Substantia nigra (tissue), 51 donors: ENCODE measurements at places on chromosomes 6 and 20.

GRCh38 chr6:143615785-143616184 is 62.0 kb upstream of the PHACTR2 start:
- DNase-seq = no peak

DNA sequence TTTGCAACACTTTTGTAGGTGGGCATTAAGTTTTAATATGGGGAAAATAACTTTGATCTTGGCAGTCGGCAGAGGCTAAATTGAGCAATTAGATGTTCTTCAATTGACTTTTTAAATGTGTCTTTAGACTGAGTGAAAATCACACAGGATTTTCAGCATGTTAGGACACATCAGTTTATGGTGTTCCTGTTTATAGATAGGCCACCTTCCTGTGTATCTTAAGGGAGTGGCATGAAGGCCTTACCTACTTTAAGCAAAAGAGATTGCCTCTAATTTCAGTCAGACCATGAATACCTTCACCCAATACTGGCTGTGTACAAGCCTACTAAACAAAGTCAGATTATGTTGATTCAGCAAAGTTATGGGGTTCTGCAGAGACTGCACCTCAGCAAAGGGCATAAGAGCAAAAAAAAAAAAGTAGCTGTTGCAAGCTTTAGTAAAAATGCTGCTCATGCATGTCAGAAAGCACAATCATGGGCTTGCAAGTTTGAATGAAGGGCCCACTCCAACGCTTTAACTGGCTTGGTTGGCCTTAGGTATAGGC is 848.4 kb downstream of the PHF3 start:
- no peak for DNase-seq

DNA sequence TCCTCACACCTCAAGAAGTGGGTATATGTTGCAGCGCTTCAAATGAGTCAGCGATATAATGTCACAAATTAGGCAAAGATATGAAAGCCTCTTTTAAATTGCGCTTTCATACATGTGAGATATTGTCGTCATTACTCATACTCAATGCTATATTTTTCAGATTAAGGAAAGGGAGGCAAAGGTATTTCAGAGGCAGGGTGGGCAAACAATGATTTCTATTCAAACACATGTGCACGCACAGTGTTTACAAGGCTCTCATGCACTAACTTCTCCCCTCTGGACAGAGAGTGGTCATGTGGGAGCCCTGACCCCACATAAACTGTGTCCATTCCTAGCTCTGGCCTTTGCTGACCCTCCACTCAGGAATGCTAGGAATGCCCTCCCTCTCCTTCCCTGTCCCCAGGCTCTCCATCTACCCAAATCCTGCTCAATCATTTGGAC is 112.1 kb upstream of the TMEM170B start:
- DNase-seq = no peak

DNA sequence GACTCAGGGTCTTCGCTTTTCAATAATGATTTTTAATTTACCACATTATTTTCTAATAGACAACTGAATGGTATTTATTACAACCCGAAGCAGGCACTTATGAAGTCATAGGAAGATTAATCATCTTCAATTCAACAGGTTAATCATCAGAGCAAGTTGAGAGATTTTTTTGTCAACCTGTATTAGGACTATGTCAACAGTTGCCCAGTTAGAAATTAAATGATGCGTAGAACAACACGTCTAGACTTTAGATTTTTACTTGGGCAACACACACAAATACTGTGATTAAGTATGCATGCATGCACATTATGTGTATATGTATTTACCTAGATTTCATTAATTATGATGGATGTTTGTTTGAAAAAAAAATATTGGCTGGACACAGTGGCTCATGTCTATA is 4.3 kb downstream of the ILRUN start:
- DNase-seq = no peak

DNA sequence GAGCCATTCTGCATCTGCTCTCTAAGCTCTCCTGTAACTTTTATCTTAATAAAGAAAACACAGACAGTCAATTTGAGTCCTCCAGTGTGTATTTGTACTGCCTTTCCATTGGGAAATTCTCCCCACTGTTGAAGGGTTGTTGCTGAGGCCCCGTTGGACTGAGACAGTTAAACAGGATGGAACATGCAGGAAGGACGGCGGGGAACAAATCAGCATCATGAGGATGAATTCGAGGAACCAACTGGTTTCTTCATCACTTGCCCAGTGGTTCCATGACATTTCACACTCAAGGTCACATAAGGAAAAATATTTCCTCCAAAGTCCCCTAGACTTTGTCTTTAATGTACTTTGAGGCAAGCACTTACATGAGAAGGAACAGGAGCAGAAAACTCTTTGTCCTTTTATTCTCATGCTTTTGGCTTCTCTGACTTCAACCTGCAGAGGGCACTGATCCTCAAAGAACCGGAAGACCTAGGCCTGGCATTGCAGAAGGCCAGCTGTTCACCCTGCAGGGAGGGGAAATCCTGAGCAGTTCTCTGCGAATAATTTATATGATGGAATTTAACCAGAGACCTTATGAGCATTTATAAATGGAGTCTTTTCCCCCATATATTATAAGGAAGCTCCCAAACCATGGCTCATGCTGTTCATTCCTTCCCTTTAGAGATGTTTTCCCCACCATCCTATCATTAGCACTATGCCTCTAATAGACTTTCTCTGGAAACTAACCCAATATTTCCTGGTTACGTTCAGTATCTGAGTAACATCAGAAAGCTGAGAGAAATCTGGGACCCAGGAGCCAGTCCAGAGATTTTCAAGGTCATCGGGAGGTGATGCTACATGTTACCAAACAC is 55.2 kb upstream of the ADGRF1 start:
- peak; percentile 72 for DNase-seq

GRCh38 chr6:27545271-27546046 is 72.6 kb upstream of the ZNF184 start:
- no peak for DNase-seq

- DNase-seq = no peak
Observed at GRCh38 chr6:101845172-101845571, 451.7 kb downstream of the GRIK2 start.

DNA sequence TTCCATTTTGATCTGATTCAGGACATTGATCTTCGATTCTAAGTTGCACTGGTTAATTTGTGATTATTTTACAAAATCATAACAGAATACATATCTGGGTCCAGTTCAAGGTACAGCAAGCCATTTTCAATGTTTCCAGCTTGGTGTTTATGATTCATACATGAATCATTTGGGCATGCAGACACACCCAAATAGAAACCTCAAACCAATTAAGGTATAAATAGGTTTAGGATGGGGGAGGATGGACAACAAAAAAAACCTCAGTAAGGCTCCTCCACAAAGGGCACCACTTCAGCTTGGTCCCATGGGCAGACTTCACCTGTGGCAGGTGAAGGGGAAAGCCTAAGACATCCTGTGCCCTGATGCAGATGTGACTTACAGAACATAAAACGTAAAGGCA is 192.7 kb downstream of the KHDC1L start:
- DNase-seq = no peak

DNA sequence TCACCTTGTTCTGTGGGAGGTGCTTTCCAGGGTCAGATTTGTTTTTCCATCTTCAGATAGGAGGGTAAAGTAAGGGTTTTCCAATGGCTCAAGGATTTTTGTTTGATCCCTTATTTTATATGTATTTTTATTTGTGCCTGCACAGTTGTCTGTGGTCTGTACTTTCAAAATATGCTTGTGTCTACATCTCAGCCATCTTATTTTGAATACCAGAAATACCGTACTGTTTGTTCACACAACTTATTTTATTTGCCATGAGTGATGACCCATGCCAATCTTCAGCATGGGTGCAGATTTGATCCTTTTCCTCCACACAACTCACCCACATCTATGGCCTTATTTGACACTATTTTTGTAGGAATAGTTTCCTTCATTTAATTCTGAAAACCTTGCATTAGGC is 72.2 kb upstream of the PTCHD4 start:
- no peak for DNase-seq

GRCh38 chr6:4665489-4666417 is 110.5 kb upstream of the CDYL start:
- DNase-seq = no peak

DNA sequence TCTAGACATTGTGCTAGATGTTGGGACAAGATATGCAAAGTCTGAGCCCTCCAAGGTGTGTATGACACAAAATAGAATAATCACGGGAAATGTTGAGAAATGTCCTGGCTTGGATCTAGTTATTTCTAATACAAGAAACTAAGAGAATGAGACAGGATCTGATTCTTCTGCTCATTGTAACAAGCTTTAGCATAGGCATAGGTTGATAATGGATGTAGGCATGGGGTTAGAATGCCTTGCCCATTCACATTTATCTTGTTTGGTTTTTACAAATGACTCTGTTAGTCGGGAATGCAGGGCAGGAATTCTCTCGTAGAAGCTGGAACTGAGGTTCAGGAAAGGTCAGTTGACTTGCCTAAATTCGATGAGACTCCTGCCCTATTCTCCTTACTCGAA is 1.5 kb upstream of the SLC26A8 start:
- no peak for DNase-seq

DNA sequence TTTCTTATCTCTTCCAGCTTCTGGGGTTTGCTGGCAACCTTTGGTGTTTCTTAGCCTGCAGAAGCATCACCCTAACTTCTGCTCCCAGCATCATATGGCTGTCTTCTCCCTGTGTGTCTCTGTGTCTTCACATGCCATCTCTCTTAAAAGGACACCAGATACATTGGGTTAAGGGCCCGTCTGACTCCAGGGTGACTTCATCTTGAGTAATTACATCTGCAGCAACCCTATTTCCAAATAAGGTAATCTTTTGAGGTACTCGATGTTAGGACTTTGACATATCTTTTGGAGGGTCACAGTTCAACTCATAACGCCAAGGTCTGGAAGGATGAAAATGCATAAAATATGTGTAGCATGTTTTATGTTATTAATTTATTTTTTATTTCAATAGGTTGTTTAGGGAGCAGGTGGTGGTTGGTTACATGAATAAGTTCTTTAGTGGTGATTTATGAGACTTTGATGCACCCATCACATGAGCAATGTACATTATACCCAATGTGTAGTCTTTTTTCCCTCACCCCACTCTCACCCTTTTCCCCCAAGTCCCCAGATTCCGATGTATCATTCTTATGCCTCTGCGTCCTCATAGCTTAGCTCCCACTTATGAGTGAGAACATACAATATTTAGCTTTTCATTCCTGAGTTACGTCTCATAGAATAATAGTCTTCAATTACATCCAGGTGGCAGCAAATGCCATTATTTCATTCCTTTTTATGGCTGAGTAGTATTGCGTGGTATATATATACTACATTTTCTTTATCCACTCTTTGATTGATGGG is 131.1 kb downstream of the TBXT start:
- no peak for DNase-seq
